ENCODE measurements at places on chromosomes 3 and 15.

- no peak overlapping the region for H3K4me3 ChIP-seq
- H3K36me3 ChIP-seq = no peaks in the 10 kb centered on the region
- no peaks in the 10 kb centered on the region for H3K27me3 ChIP-seq
- H3K4me1 ChIP-seq = no peaks in the 10 kb centered on the region
- no peak overlapping the region for H3K27ac ChIP-seq
Observed at GRCh38 chr3:45191424-45191823, 34.7 kb downstream of the TMEM158 start.

- H3K36me3 ChIP-seq = no peaks in the 10 kb centered on the region
- no peak for DNase-seq
- no peak overlapping the region for H3K4me3 ChIP-seq
- H3K4me1 ChIP-seq = no peaks in the 10 kb centered on the region
Observed at GRCh38 chr3:29937185-29937584, 656.3 kb downstream of the RBMS3 start.

GRCh38 chr3:97579365-97579764, 185.2 kb upstream of the ARL6 start:
- no peaks in the 10 kb centered on the region for H3K4me1 ChIP-seq

DNA sequence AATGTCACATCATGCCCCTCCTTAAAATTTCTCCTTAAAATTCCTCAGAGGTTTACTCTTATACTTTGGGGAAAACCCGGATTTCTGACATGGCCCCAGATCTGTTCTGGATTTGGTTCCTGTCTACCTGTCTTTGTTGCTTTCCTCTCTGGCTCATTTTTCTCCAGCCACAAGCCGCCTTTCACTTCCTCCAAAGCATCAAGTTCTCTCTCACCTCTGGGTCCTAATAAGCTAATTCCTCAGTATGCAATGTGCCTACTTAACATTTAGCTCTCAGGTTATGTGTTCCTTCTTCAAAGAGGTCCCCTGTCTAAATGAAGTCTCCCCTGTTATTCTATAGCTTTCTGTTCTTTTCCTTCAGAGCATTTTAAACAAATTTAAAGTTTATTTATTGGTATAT, 16.1 kb downstream of the HMG20A start:
- H3K27ac ChIP-seq = no peak overlapping the region
- no peaks in the 10 kb centered on the region for H3K36me3 ChIP-seq
- no peak overlapping the region for H3K4me3 ChIP-seq
- no peak for DNase-seq
- no peaks in the 10 kb centered on the region for H3K27me3 ChIP-seq
- H3K4me1 ChIP-seq = no peaks in the 10 kb centered on the region

GRCh38 chr3:128051837-128052594, at the start of gene SEC61A1:
TSS of gene SEC61A1 (plus strand) at chr3:128052437. CDS start at chr3:128052553, 116 bp downstream.
- peaks cover 22% of the 10 kb centered on the region for H3K36me3 ChIP-seq
- peaks cover 38% of the 10 kb centered on the region for H3K4me1 ChIP-seq
- DNase-seq = peak; percentile 96
- H3K4me3 ChIP-seq = peak within 1 kb of the TSS; percentile 81
- H3K27ac ChIP-seq = peak within 1 kb of the TSS; percentile 89
- H3K27me3 ChIP-seq = no peaks in the 10 kb centered on the region

GRCh38 chr15:74643665-74644204, 28.1 kb downstream of the CLK3 start:
- H3K27ac ChIP-seq = no peak overlapping the region
- H3K4me3 ChIP-seq = no peak overlapping the region
- no peaks in the 10 kb centered on the region for H3K4me1 ChIP-seq
- H3K36me3 ChIP-seq = no peaks in the 10 kb centered on the region

DNA sequence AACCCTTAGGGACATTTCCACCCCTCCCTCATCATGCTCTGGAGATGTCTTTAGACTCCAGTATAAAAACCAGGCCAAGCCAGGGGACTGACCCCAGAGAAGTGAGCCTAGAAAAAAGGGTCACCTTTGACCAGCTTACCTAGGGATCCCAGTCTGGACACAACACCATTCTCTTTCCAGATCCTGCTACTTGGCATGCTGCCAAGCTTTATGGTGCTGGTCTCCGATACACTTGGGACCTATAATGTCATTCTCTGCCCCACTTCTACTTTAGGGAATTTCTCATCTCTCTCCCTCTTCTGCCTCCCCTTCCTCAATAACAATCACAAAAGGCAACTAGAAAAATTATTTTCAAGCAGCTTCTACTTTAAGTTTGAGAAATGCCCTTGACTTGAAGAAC, 124.4 kb downstream of the LRRN1 start:
- no peaks in the 10 kb centered on the region for H3K36me3 ChIP-seq
- no peak overlapping the region for H3K27ac ChIP-seq
- H3K4me3 ChIP-seq = no peak overlapping the region

GRCh38 chr3:152941859-152942258, 106.9 kb downstream of the P2RY1 start:
- no peaks in the 10 kb centered on the region for H3K27me3 ChIP-seq
- no peaks in the 10 kb centered on the region for H3K4me1 ChIP-seq
- H3K27ac ChIP-seq = no peak overlapping the region
- H3K4me3 ChIP-seq = no peak overlapping the region

- H3K36me3 ChIP-seq = no peaks in the 10 kb centered on the region
- H3K27ac ChIP-seq = no peak overlapping the region
- no peaks in the 10 kb centered on the region for H3K27me3 ChIP-seq
- no peak for DNase-seq
- no peaks in the 10 kb centered on the region for H3K4me1 ChIP-seq
- H3K4me3 ChIP-seq = no peak overlapping the region
Observed at GRCh38 chr3:191369616-191370010, 39.3 kb upstream of the UTS2B start.

DNA sequence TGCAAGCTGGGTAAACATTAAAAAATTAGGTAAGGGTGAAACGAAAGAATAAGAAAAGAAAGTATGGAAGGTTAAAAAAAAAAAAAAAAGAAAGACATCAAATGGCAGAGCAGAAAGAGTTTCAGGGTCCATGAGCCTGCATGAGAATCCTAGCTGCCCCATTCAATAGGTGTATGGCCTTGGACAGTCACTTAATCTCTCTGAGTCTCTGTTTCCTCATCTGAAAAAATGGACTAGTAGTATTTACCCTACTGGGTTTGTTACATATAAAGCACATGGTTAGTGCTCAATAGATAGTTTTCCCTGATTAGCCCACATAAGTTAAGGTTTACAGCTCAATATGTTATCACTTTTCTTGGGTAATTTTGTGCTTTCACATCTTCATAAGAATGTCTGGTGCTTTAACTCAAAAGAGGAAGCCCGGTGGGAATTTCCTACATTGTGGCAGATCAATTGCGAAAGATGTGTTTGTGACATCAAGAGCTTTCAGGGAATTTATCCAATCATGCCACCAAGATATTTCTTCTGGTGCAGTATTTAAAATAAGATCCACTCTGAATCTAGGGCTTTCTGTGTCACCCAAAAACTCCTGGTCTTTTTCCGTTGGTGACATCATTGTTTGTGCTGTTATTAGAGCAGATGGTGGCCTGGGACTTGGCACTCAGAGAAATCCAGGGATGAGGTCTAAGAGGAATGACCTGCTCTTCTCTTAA, 57.2 kb upstream of the UBE2E1 start:
- DNase-seq = no peak
- no peak overlapping the region for H3K27ac ChIP-seq
- no peaks in the 10 kb centered on the region for H3K36me3 ChIP-seq
- H3K4me1 ChIP-seq = no peaks in the 10 kb centered on the region

GRCh38 chr15:65938604-65939003, 69.3 kb downstream of the RAB11A start:
- H3K27ac ChIP-seq = no peak overlapping the region
- H3K27me3 ChIP-seq = peaks cover 3% of the 10 kb centered on the region
- no peaks in the 10 kb centered on the region for H3K36me3 ChIP-seq
- H3K4me1 ChIP-seq = no peaks in the 10 kb centered on the region
- DNase-seq = no peak

- no peak for DNase-seq
- H3K4me3 ChIP-seq = no peak overlapping the region
- H3K27ac ChIP-seq = no peak overlapping the region
- H3K36me3 ChIP-seq = no peaks in the 10 kb centered on the region
- H3K4me1 ChIP-seq = no peaks in the 10 kb centered on the region
Observed at GRCh38 chr15:71245588-71245987, 130.3 kb downstream of the THSD4 start.

GRCh38 chr3:189123595-189124387, 48.0 kb upstream of the TPRG1 start:
- DNase-seq = no peak
- H3K27me3 ChIP-seq = no peaks in the 10 kb centered on the region
- H3K36me3 ChIP-seq = no peaks in the 10 kb centered on the region
- no peak overlapping the region for H3K27ac ChIP-seq
- H3K4me3 ChIP-seq = peak overlapping the region; percentile 30
- peaks cover 13% of the 10 kb centered on the region for H3K4me1 ChIP-seq

DNA sequence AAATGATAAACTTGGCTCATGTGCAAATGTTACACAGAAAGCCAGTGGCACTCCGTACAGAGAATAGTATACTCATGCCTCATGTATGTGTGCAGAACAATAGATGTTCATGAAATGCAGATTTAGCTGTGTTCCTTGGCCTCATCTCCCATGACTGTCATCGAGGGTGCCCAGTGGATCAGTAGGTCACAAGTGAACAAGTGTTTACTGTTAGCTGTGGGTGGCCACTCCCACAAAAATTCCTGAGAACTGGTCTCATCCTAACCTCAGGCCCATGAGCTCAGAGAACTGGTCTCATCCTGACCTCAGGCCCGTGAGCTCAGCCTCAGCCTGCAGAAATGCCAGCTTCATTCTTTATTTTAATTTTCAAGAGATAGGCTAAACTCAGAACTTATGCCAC, 124.1 kb downstream of the GADL1 start:
- H3K4me1 ChIP-seq = no peaks in the 10 kb centered on the region
- H3K27me3 ChIP-seq = no peaks in the 10 kb centered on the region
- H3K36me3 ChIP-seq = no peaks in the 10 kb centered on the region

DNA sequence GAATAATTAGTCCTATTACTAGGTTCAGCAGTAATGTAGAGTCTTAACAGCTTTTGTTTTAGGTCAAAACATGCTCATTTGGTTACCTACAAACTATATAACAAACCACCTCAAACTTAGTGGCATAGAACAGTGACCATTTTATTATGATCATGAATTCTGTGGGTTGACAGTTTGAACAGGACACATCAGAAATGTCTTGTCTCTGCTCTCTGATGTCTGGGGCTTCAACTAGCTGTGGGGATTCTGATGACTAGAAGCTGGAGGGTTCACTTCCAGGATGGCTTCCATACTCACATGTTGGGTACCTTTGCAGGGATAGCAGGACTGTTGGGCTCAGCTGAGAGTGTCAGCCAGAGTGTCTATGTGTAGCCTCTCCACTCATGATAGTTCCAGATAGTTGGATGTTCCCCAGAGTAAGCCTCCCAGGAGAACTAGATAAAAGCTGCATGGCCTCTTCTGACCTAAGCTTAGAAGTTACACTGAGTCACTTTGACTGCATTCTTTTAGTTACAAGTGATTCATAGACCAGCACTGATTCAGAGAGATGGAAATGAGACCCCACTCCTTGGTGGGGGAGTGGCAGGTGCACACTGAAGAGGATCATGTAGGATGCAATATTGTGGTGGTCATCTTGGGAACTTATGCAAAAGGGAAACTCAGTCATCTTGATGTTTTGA, 32.6 kb downstream of the PLCL2 start:
- no peak overlapping the region for H3K4me3 ChIP-seq
- H3K36me3 ChIP-seq = no peaks in the 10 kb centered on the region
- no peak for DNase-seq
- H3K4me1 ChIP-seq = peaks cover 59% of the 10 kb centered on the region

DNA sequence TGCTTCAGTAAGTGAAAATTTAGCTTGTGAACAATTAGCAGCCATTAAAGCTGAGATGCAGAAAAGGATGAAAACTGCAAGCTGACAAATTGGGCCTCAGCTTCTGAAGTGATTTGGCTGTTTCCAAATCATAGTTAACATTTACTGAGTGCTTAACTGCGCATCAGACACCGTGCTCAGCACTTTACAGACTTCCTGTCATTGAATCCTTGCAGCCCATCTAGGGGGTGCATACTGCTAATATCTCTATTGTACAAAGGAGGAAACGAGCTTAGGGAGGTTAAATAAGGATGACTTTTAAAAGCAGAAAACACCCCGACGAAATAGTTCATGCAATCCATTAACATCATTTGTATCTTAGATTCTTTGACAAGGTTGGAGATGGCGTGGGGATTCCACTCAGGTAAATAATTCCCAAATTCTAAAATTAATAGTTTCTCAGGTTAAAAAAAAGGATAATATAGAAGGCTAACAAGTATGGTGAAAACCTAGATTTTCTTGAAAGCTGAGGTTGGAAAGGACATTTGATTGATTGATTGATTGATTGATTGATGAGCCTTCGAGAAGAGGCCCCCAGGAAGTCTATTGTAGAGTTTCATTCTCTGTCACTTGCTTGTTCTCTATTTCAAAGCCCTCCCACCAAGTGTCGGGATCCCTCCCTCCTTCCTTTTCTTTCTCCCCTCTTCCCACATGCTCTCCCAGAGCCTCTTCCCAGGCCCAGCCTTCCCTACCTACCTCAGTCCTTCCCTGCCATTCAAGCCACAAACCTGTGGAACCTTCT, 23.5 kb upstream of the EPHB3 start:
- H3K27ac ChIP-seq = no peak overlapping the region
- H3K4me1 ChIP-seq = no peaks in the 10 kb centered on the region
- H3K4me3 ChIP-seq = no peak overlapping the region
- no peaks in the 10 kb centered on the region for H3K27me3 ChIP-seq

GRCh38 chr3:18739099-18739433, 313.9 kb upstream of the SATB1 start:
- DNase-seq = no peak
- no peaks in the 10 kb centered on the region for H3K36me3 ChIP-seq
- no peak overlapping the region for H3K4me3 ChIP-seq
- no peaks in the 10 kb centered on the region for H3K27me3 ChIP-seq

DNA sequence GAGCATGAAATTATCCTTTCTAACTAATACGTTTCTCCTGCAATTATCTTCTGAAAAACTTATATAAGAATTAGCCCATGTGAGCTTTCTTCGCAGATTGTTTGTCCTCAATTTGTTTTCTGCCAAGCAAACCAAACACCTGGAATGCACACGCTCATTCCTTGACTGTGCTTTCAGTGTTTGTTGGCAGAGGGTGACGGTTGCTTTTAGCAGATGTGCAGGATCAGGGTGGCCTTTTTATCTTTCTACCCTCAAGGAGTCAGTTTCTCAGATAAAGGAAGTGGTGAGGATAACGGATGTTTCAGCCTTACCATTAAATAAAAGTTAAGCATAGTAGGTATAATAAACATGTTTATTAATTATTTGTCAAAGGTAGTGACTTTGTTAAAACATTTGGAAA, 15.2 kb downstream of the ARPP21 start:
- no peak overlapping the region for H3K4me3 ChIP-seq
- no peaks in the 10 kb centered on the region for H3K36me3 ChIP-seq

- no peak overlapping the region for H3K27ac ChIP-seq
- DNase-seq = no peak
- no peaks in the 10 kb centered on the region for H3K4me1 ChIP-seq
- H3K4me3 ChIP-seq = no peak overlapping the region
- no peaks in the 10 kb centered on the region for H3K36me3 ChIP-seq
Observed at GRCh38 chr3:61015859-61016258, 235.4 kb downstream of the FHIT start.

DNA sequence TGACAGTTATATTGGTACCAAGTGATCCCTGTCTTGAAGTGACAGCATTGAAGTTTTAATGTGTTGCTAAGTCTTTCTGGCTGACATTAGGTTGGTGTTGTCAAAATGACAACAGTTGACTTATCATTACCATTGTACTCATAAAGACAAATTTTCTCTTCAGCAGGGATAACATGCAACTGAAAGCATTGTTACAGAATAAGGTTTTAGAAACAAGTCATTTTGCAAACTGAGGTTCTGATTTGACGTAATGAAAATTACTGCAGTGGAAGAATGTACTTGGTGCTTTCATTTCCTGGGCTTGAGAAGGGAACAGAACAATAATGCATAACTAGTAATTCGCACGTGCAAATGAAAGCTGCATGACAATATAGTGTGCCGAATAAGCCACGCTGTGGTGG, 75.1 kb downstream of the MOBP start:
- no peak for DNase-seq
- no peak overlapping the region for H3K27ac ChIP-seq
- no peaks in the 10 kb centered on the region for H3K36me3 ChIP-seq
- H3K27me3 ChIP-seq = no peaks in the 10 kb centered on the region
- H3K4me3 ChIP-seq = no peak overlapping the region
